ENCODE measurements at places on chromosomes 3 and 15. TPM values are rescaled to one million over a fixed set of nuclear protein-coding genes. Genes with fewer than 3 reads are reported as not detected.

DNA sequence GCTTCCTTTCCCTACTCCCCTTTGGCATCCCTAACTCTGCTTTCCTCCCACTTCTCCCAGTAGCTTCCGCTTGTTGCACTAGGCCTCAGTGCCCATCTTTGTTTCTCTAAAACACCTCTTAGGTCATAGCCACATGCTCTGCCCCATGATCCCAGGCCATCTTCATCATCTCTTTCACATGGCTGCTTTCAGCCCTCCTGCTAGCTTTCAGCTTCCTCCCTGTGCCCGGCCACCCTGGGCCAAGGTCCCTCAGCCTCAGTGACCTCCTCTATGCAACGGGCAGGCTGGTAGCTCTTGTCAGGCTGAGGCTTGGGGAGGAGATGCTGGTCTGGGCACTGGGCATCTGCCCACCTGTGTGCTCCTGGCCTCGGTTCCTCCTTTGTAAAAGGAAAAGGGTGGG, 2.3 kb downstream of the PLEKHO2 start:
- peak overlapping the region; percentile 86 for H3K4me3 ChIP-seq
- peak overlapping the region; percentile 64 for H3K27ac ChIP-seq
- H3K4me1 ChIP-seq, result peaks cover 57% of the 10 kb centered on the region
- peaks cover 8% of the 10 kb centered on the region for H3K36me3 ChIP-seq

DNA sequence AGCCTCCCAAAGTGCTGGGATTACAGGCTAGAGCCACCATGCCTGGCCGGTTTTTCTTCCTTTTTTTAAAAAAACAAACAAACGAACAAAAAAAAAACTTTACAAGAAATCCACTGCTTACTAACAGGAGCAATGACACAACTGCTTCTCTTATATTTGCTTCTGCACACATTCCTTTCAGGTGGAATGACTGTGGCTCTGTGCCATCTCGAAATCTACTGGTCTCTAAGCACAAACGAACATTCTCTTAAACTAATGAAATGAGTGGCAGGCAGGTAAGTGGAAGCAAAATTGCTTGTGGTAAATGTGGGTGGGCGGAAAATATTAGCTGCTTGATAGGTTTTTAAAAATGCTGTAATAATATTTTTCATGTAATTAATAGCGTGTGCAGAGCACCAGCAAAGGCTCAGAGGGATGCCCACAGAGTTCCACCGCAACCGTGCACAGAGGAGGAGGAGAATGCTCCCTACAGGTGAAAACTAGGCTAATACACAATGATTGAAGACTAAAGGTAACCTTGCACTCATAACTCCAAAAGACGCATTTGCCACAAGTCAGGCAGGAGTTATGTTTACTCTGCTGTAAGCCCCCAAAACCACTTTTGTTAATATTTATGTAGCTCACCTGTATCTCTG, 77.4 kb downstream of the LSAMP start:
- H3K27ac ChIP-seq, result no peak overlapping the region
- H3K27me3 ChIP-seq, result no peaks in the 10 kb centered on the region
- H3K4me1 ChIP-seq, result no peaks in the 10 kb centered on the region
- no peaks in the 10 kb centered on the region for H3K36me3 ChIP-seq
- no peak overlapping the region for H3K4me3 ChIP-seq

- no peaks in the 10 kb centered on the region for H3K27me3 ChIP-seq
- no peak overlapping the region for H3K27ac ChIP-seq
- DNase-seq, result no peak
- H3K4me3 ChIP-seq, result no peak overlapping the region
Observed at GRCh38 chr3:24475925-24476324, 18.7 kb downstream of the THRB start.

DNA sequence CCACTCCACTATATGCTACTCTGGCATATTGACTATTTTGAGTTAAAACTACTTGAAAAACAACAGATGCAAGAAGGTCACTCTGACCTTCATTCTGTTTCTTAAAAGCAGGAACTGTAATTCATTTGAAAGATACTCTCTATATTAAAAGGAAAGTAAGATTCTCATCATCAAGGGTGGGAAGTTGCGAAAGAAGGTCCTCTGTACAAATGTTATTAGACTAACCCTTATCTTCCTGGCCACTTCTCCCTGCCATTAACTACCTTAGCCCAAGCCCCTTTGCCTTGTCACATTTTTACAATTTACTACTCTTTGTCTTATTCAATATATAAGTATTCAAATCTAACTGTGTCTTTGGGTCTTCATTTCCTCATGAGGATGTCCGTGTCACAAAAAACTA, 16.1 kb downstream of the SIDT1 start:
- H3K27ac ChIP-seq, result no peak overlapping the region
- H3K36me3 ChIP-seq, result peaks cover 16% of the 10 kb centered on the region
- no peaks in the 10 kb centered on the region for H3K27me3 ChIP-seq
- no peak overlapping the region for H3K4me3 ChIP-seq
- peaks cover 50% of the 10 kb centered on the region for H3K4me1 ChIP-seq

DNA sequence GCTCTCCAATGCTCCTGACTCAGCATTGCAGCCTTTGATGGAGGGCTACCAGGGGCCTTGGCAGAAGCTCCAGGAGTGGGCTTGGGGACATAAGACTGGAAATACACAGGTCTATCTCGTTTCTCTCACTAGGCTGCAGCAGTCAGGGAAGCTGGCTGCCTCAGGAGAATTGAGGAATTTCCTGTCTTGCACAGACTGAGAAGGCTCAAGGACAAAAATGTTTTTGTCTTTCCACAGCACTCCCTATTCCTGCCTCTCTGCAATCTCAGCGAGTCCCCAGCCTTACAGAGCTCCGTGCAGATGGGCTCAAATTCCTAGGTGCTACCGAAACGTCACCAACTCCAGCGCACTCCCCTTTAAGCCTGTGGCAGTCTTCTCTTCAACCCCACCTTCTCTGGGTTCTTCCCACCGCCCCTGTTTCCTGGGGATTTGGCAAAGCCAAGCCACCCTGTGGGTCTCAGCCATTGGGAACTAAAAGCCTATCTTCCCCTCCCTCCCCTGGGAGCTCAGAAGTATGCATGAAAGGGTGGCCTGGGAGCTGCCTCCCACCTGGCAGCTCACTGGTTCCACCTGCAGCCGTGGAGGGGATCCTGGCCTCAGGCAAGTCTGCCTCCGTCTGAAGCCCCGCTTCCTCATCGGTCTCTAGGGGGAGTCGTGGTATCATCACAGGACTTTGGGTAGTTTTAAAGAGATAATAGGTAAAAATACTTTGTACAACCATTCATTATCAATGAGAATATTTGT, 322.6 kb upstream of the FRG2C start:
- H3K27me3 ChIP-seq, result peaks cover 2% of the 10 kb centered on the region
- no peak overlapping the region for H3K27ac ChIP-seq
- DNase-seq, result no peak
- H3K4me3 ChIP-seq, result no peak overlapping the region
- no peaks in the 10 kb centered on the region for H3K36me3 ChIP-seq

- H3K27me3 ChIP-seq, result no peaks in the 10 kb centered on the region
- no peak for DNase-seq
- no peak overlapping the region for H3K4me3 ChIP-seq
- peaks cover 24% of the 10 kb centered on the region for H3K4me1 ChIP-seq
Observed at GRCh38 chr3:172157564-172158258, 118.3 kb downstream of the FNDC3B start.

- H3K4me1 ChIP-seq, result peaks cover 27% of the 10 kb centered on the region
- H3K36me3 ChIP-seq, result peaks cover 20% of the 10 kb centered on the region
- DNase-seq, result no peak
Observed at GRCh38 chr15:76577879-76578512, 241.4 kb downstream of the ISL2 start.

DNA sequence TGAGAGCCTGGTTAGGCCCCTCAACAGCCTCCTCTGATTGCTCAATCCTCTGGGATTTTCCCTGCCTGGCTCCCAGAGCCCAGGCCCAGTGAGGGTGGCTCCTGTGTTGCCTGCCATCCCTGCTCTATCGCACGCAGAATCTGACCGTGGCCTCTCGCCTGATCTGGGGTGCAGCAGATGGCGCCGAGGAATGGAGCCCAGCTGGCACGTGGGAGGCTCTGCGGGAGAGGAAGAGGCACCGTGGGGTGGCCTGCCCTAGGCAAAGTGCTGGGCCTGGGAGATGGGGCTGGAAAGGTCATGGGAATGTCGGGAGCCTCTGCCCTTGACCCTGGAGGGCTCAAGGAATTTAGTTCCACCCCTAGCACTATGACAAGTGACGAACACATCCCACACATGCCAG, 10.3 kb downstream of the SV2B start:
- H3K36me3 ChIP-seq, result no peaks in the 10 kb centered on the region
- no peaks in the 10 kb centered on the region for H3K4me1 ChIP-seq
- H3K27me3 ChIP-seq, result peaks cover 29% of the 10 kb centered on the region
- H3K4me3 ChIP-seq, result no peak overlapping the region

Gene RYR3
- total RNA-seq, result not detected

Data from activated CD8-positive, alpha-beta T cell treated with anti-CD3 and anti-CD28 coated beads for 36 hours (primary cell).